ENCODE measurements at places on chromosomes 3 and 15.

- DNase-seq, result no peak
Measured at GRCh38 chr3:41370307-41370706, 171.0 kb downstream of the CTNNB1 start.

DNA sequence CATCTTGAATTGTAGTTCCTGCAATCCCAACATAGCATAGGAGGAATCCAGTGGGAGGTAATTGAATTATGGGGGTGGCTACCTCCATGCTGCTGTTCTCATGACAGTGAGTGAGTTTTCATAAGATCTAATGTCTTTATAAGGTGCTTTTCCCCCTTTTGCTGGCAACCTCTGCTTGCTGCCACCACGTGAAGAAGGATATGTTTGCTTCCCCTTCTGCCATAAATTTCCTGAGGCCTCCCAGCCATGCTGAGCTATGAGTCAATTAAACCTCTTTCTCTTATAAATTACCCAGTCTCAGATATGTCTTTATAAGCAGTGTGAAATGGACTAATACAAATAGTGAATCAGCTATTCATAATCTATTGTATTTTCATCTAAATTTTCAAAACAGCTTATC is 537.3 kb downstream of the EPHA3 start:
- no peak for DNase-seq

- no peak for DNase-seq
Measured at GRCh38 chr3:177447938-177448337, 250.7 kb upstream of the TBL1XR1 start.

DNA sequence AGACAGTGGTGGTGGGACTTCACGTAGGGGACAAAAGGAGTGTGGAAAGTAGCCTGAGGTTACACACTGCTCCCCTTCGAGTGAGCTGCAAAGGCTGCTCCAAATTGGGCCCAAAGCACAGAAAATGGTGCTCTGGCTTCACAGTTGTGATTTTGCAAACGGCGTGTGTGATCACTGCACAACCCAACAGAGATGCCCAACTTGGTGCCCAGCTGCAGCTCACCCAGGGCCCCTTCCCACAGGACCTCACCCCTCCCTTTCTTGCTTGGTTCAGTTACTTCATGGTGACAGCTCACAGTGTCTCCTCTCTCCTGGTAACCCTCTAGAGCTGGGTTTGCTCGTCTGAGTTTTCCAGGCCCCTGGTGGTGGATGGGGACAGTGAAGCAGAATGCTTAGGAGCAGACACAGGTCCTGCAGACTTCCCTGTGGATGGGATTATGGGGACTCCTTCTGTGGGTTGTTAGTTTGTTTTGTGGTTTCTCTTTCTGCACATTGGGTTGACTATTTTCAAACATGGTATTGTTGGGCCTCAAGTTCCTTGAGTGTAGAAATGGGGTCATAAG is 98.3 kb downstream of the TOP2B start:
- DNase-seq, result no peak

DNA sequence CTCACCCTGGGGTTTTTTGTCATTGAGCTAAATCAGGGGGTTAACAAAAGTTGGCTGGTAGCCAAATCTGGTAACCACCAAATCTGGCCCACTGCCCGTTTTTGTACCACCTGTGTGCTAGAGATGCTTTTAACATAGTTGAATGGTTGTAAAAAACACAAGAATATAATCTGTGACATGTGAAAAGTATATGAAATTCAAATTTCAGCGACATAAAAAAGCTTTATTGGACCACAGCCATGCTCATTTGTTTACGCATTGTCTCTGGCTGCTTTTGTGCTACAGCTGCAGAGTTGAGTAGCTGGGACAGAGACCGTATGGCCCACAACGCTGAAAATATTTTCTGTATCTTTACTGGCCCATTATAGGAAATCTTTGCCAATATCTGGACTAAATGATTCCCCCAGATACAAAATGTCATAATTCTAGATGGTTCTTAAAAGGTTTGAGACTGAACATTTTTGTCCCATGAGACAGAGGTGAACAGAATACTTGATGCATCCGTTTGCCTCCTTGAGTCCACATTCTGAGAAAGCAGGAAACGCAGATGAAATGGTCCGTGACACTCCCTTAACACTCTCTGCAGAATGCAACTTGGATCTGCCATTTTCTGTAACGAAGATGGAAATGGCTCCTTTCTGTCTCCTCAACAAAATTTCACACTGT is 120.9 kb upstream of the PDZRN3 start:
- DNase-seq, result no peak

GRCh38 chr3:71503525-71504249 is 79.8 kb downstream of the FOXP1 start:
- no peak for DNase-seq

DNA sequence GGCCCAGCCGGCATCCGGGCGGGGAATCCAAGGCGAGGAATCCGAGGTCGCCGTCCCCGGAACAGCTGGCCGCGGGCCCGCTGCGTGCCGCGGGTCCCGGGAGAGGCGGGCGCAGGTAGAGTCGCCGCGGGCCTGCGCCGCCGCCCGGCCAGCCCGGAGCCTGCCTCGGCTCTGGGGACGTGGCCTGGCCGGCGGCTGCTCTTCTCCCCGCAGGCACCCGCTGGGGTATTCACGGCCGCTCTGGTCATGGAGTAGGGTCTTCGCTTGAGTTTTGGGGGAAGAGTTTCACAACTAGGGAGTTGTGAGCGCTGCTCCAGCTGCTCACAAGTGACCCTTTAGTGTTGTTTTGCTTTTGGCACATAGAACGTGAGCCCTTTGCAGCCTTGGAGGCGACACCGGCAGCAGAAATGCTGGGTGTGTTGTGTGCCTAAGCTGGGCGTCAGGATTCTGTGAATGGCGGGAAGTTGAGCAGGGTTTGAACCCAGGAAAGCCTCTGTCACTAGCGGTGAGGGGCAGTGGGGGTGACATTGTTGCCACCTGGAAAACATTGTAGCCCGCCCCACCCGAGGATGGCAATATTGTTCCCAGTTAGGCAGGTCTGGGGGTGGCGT is 4.0 kb downstream of the TRIM71 start:
- DNase-seq, result no peak

GRCh38 chr3:160129459-160130061 is 95.7 kb upstream of the C3orf80 start:
- DNase-seq, result no peak

- no peak for DNase-seq
Measured at GRCh38 chr3:119062892-119063291, 28.2 kb upstream of the IGSF11 start.

DNA sequence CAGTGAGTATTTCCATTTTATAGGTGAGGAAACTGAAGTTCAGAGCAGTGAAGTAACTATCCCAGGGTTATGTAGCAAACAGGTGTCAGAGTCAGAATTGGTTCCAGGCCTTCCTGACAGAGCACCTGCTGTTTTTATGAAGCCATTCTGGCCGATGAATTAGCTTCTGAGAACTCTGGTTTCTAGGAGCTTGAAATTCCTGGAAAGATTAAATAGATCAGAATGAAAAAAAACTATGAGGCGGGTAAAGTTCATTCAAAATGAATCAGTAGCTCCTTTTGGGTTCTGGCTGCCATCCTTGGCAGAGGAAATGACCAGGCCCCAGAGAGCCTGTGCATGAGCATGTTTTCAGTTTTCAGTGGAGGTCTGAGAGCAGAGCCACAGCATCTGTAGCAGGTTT is 59.3 kb upstream of the CFAP161 start:
- DNase-seq, result no peak

DNA sequence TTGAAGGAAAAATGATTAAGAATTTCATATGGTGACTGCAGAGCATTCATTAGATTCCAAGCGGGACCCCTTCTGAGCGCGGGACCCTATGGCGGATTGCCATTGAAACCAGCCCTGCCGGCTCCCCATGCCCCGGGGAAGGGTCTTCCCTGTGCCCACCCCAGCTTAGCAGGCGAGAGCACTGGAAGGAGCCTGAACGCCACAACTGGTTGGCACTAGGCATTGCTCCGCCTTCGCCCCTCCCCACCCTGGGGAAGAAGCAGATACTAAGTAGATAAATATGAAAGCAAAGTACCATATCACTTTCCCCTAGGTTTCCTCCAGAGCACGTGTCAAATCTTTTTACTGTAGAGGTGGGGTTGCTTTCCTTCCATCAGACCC is 70.7 kb downstream of the CYP19A1 start:
- no peak for DNase-seq

GRCh38 chr3:82087958-82088357 is 326.5 kb upstream of the GBE1 start:
- no peak for DNase-seq

- DNase-seq, result no peak
Measured at GRCh38 chr3:128907706-128908445, 28.5 kb downstream of the ACAD9 start.

GRCh38 chr15:64731805-64732151 is 43.6 kb downstream of the RBPMS2 start:
- DNase-seq, result peak; percentile 23

Data from iPS DF 19.7 (cell line).